Left lung (tissue), 14 donors: ENCODE measurements at places on chromosomes 16 and 17.

DNA sequence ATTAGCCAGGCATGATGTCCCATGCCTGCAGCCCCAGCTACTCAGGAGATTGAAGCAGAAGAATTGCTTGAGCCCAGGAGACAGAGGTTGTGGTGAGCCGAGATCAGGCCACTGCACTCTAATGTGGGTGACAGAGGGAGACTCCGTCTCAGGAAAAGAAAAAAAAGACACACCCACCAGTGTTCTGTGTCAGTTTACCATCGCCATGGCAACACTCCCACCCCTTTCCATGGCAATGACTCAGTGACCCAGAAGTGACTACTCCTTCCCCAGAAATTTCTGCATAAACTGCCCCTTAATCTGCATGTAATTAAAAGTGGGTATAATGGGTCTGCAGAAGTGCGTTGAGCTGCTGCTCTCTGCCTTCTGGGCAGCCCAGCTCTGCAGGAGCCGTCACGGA lies 4.0 kb upstream of the ZC3H18 start:
- DNase-seq = no peak

GRCh38 chr16:27579087-27579980 lies 29.4 kb downstream of the KATNIP start:
- DNase-seq = no peak

DNA sequence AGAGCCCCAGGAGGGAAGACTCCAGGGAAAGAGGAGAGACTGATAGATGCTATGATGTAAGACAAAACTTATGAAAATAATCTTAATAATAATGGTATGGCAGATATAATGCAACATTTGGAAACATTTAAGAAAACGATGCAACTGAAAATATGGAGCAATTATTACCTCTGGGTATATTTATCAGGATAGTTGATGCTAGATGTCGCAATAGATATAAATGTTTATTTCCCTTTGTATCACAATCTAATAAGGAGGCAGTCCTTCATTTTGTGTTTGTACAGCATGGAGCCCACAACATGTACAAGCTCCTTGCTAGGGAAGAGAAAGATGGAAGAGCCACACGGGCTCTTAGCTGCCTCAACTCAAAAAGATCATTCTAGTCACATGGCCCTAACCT lies 101.1 kb upstream of the TMEM132E start:
- DNase-seq = no peak

GRCh38 chr17:47286198-47286914 lies 32.7 kb downstream of the ITGB3 start:
- no peak for DNase-seq

GRCh38 chr16:61617219-61617783 lies 418.9 kb downstream of the CDH8 start:
- DNase-seq = no peak
